ENCODE measurements at places on chromosomes 16 and 17. TPM values are rescaled to one million over a fixed set of nuclear protein-coding genes. Genes with fewer than 3 reads are reported as not detected.

DNA sequence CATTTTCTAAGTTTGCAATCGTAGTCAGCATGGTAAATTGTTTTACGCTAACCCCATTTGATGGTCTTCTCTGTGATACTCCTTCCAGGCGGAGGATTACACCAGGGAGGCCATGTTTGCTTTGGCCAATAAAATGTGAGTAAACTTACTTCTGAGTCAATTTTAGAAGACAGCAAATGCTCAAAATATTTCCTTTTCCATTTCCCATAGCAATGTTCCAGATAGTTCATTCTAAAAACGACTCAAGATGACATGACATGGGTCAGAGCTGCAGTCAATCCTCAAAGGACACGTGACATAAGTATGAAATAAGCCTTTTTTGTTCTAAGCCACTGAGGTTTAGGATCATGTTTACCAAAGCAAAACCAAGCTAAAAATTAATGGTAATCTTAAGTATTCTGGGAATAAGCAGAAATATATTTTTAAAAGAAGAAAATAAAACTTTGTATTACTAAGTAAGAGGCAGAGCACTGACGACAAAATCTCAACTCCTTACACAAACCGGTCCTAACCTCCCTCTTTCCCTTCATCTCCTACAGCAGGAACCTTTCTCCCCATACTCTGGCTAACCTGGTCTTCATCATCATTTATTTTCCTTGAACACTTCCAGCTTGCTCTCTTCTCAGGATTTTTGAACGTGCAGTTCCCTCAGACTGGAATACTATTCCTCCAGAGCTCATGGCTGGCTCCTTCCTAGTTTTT, 266.2 kb downstream of the CEP112 start:
- H3K4me3 ChIP-seq: no peak overlapping the region
- H3K27ac ChIP-seq: no peak overlapping the region
- H3K36me3 ChIP-seq: peaks cover 3% of the 10 kb centered on the region
- no peaks in the 10 kb centered on the region for H3K4me1 ChIP-seq
- DNase-seq: no peak

- peaks cover 4% of the 10 kb centered on the region for H3K36me3 ChIP-seq
- H3K4me1 ChIP-seq: peaks cover 5% of the 10 kb centered on the region
- no peak overlapping the region for H3K4me3 ChIP-seq
- H3K27ac ChIP-seq: no peak overlapping the region
- H3K27me3 ChIP-seq: no peaks in the 10 kb centered on the region
These were observed 44.5 kb downstream of the ZNRF1 start for GRCh38 chr16:75043175-75043895.

PNMT gene
- total RNA-seq: not detected

DCTPP1 gene
- 181 TPM for total RNA-seq

GRCh38 chr17:43665084-43665936, 3.6 kb upstream of the MEOX1 start:
- H3K36me3 ChIP-seq: no peaks in the 10 kb centered on the region
- H3K27ac ChIP-seq: no peak overlapping the region
- DNase-seq: no peak
- H3K4me1 ChIP-seq: peaks cover 22% of the 10 kb centered on the region

DNA sequence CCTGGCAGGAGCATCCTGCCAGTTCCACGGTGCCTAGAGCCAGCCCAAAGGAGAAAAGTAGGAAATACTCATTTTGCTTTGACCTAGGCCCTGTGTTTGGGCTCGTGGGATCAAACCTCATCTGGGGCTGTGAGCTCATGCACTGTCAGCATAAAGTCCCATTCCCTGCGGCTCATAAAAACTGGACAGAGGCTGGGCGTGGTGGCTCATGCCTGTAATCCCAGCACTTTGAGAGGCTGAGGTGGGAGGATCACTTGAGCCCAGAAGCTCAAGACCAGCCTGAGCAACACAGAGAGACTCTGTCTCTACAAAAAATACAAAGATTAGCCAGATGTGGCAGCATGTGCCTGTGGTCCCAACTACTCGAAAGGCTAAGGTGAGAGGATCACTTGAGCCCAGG, 17.9 kb downstream of the ATP6V0D1 start:
- H3K27me3 ChIP-seq: no peaks in the 10 kb centered on the region
- no peak for DNase-seq
- H3K27ac ChIP-seq: no peak overlapping the region
- no peaks in the 10 kb centered on the region for H3K36me3 ChIP-seq

- H3K4me3 ChIP-seq: no peak overlapping the region
- no peaks in the 10 kb centered on the region for H3K36me3 ChIP-seq
- no peak for DNase-seq
These were observed 5.5 kb downstream of the BCO1 start for GRCh38 chr16:81243942-81244341.
